ENCODE measurements at places on chromosomes 11 and 22. TPM values are rescaled to one million over a fixed set of nuclear protein-coding genes. Genes with fewer than 3 reads are reported as not detected.
A peak's percentile ranks its signal among the peaks of the same experiment; 100 is the strongest.

GRCh38 chr22:20259327-20259688, 8.8 kb downstream of the RTN4R start:
- no peak for DNase-seq

CHRM1 gene
- under 0.01 TPM for total RNA-seq

- no peak for DNase-seq
Observed at GRCh38 chr11:44416776-44417175, 106.8 kb upstream of the ALX4 start.

GRCh38 chr11:88012456-88012855, 162.8 kb downstream of the RAB38 start:
- DNase-seq = no peak

DNA sequence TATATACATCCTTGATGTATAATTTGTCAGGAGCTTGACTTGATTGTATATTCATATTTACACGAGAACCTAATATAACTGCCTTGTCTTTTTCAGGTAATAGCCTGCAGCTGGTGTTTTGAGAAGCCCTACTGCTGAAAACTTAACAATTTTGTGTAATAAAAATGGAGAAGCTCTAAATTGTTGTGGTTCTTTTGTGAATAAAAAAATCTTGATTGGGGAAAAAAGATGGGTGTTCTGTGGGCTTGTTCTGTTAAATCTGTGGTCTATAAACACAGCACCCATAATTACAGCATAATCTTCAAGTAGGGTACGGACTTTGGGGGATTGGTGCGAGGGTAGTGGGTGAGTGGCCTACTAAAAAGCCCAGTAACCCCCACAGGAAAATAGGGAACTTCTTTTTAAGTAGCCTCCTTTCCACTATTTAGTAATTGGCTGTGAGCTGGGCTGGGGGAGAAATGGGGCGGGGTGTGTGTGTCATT, 7.5 kb downstream of the MALAT1 start:
- no peak for DNase-seq

DNA sequence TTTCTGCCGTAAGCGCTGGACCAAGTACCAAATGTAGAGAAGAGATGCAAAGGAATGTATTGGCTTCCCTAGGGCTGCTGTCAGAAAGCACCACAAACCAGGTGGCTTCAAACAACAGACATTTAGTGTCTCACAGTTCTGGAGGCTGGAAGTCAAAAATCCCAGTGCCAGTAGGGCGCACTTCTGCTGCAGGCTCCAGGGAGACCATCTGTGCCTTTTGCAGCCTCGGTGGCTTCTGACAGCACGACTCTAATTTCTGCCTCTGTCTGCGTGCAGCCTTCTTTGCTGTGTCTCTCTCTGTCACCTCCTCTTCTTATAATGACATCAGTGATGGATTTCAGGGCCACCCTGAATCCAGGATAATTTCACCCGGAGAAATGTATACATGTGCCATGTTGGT, 2.8 kb downstream of the APOL6 start:
- DNase-seq = no peak

RAD9A gene
- 28.3 TPM for total RNA-seq

OR5P2 gene
- not detected for total RNA-seq

- peak; percentile 32 for DNase-seq
Observed at GRCh38 chr22:35538801-35539321, 1.8 kb upstream of the RASD2 start.

DNA sequence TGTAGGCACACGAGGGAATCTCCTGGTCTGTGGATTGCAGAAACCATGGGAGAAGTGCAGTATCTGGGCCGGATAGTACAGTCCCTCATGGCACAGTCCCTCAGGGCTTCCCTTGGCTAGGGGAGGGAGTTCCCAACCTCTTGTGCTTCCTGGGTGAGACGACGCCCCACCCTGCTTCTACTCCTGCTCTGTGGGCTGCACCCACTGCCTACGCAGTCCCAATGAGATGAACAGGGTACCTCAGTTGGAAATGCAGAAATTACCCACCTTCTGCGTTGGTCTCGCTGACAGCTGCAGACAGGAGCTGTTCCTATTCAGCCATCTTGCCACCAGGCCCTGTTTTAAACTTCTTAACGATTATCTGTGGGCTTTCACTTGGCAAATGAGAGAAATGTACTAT, 157.2 kb upstream of the CARD18 start:
- DNase-seq = no peak

DNA sequence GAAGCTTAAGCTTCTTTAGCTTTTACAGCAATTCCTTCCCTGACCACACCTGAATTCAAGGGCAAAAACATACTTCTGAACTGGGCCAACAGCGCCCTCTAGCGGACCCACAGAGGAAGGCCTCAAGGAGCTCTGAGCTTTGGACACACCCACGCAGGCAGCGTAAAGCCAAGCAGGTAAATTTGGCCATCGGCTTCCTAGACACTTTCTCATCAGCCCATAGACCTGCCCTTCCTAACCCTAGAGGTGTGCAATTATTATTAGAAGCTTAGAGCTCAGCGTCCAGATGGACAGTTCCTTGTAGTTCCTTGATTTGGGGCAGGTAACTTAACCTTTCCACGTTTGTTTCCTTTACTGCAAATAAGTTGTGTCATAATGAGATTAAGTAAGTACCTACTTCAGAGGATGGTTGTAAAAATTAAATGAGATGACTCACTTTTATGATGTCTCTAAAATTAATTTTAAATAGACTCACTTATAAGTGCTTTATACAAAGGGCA, 25.7 kb upstream of the HMGXB4 start:
- peak; percentile 75 for DNase-seq

DNA sequence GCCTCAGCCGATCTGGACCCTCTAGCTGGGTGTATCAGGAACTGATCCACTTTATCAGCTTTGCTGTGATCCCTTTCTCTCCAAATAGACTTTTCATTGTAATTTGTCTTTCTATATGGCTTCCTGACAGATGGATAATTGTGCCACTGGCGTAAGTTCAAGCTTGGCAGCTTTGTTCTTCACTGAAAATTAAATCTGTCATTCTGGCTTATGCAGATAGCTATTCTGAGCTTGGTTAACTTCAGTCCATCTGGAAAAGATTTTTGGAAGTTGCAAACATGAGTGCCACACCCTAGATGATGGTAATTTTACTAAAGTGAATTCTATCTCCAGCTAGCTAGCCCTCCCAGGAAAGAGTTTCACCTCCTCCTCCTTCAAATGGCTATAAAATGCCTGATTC, 8.1 kb downstream of the OR5A2 start:
- no peak for DNase-seq

NNMT gene
- 0.27 TPM for total RNA-seq

B3GAT1 gene
- under 0.01 TPM for total RNA-seq

DNA sequence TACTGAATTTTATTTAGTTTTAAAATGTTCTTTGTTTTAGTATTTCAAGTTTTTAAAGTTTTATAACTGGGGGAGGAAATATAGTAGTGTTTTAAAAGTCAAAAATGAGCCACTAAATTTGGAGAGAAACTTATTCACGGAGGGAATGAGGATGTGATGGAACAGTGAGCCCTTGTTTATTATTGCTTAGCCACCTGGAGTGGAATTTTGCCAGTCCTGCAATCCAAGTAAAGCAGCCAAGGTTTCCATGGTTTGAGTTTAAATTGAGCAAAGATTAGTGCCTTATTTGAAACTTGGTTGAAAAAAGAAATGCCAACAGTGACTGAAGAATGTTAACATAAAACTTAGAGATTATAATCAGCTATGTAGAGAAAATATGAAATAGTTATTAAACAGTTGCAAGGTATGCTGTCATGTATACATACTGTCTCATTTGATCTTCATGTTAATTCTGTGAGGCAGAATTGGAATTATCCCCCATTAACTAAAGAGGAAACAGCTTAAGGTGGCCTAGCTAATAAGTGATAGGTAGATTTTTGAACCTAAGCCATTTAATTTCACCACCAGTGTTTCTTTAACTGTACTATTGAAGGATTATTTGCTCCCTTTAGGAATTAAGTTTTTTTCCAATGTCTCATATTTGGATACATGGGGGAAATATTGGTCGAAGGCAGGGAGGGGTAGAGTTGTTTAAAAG, 36.4 kb downstream of the SWAP70 start:
- no peak for DNase-seq

DNA sequence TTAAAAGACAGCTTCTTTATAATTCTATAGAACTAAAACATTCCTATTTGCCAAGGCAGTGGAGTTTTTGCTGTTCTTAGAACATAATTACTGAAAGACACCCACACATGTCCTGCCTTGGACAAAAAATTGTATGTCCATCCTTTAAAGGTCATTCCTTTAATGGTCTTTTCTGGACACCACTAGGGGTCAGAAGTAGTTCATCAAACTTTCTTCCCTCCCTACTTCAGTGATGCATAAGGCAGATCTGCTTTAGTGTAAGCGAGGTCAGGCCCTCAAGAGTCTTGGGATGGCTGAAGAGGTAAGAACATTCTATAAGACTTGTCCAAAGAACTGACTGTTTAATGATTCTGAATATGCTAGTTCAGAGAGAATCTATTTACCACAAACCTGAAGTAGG, 4.3 kb upstream of the OR51V1 start:
- DNase-seq = peak; percentile 51

DNA sequence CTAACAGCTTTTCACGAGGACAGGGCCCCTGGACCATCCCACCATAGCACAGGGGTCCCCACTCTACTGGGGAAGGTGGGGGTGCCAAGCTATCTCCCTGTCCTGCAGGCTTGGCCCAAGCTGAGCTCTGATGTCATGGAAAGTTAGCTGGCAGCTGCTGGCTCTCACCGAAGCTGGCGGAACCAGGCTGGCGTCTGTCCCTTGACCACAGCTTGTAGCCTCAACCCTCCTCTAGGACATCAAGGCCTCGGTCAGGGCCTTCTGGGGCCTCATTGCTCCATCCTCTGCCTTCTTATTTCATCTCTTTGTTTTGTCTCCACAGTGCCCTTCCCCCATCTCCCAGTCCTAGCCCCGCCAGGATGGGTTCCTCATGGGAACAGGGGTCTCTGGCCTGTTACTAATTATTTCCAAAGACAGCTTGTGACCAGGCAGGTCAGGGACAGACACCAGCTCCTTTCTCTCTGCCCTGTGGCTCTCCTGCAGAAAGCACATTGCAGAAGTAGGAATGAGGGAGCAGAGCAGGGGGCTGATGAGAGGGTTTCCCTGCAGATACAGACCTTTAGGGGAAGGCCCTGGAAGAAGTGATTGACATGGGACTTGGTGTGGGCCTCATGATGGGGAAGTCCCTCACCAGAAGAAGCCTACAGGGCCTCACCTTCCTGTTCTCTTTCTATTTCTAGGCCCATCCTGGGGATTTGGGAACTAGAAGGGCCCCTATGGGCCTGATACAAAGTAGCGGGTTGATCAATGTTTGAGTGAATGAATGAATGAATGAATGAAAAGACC, 97.5 kb upstream of the ALX4 start:
- DNase-seq = no peak

DNA sequence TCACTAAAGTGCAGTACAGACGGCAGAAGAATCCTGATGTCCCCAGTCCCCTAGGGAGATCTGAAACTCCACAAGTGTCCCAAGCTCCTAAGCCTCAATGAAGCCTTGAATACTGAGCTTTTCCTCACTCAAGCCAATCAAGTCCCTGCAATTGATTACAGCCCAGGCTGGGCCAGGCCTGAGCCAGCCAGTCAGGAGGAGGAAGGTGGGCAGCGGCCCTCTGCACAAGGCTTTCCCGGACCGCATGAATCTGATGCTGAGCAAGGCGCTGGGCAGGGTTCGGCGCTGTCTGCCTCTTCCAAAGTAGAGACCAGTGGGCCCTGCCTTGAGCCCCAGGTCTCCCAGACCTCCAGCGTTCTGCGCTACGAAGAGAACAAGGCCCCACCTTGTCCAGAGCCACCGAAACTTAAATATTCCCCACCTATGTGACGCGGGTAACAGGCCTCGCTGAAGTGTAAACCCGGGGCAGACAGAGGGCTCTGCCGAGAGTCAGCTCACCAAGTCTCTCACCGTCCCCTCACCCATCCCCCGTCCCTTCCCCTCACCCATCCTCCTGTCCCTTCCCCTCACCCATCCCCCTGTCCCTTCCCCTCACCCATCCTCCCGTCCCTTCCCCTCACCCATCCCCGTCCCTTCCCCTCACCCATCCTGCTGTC, 63.2 kb downstream of the SCUBE1 start:
- DNase-seq = no peak

BIK gene
- 0.81 TPM for total RNA-seq

HEPN1 gene
- total RNA-seq = not detected

- no peak for DNase-seq
Observed at GRCh38 chr11:65615950-65616574, 486 bp downstream of the PCNX3 start.

DNA sequence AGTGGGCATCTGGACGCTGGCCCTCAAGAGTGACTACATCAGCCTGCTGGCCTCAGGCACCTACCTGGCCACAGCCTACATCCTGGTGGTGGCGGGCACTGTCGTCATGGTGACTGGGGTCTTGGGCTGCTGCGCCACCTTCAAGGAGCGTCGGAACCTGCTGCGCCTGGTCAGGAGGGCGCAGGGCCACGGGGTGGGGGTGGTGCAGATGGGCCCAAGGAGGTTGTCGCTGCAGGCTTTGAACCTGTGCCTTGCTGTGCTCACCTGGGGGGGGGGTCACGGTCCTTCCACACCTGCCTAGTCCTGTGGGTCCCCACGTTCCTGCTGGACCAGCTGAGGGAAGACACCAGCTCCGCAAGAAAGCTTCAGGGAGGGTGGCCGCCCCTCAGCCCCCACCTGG, 3.5 kb downstream of the CD151 start:
- DNase-seq = no peak

Data from hematopoietic multipotent progenitor cell (in vitro differentiated cells).